Natural killer cell (primary cell): ENCODE measurements at places on chromosomes 3 and 15.
A peak's percentile ranks its signal among the peaks of the same experiment; 100 is the strongest.

DNA sequence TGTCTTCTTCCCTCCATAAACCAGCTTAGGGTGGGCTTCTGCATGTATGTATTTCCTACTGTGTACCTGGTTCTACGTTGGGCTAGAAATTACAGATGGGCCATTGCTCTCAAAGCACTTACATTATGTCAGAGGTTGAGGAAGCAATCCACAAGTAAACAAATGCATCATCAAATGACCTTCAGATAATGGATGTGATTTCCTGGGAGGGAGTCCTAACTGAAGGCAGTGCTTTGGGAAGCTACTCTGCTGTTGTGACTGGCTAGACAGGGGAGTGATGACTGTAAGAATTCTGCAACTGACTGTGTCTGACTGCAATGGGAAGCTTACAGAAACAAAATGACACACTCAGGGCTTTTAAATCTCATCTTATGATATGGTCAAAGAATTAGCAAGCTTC, 71.0 kb upstream of the PRR23E start:
- H3K27ac ChIP-seq = no peak overlapping the region
- H3K4me3 ChIP-seq = no peak overlapping the region
- no peaks in the 10 kb centered on the region for H3K27me3 ChIP-seq
- no peaks in the 10 kb centered on the region for H3K36me3 ChIP-seq
- DNase-seq = no peak

GRCh38 chr3:143266927-143267326, 147.4 kb downstream of the CHST2 start:
- H3K36me3 ChIP-seq = no peaks in the 10 kb centered on the region
- H3K27me3 ChIP-seq = no peaks in the 10 kb centered on the region
- H3K4me1 ChIP-seq = peaks cover 24% of the 10 kb centered on the region
- no peak overlapping the region for H3K27ac ChIP-seq
- no peak overlapping the region for H3K4me3 ChIP-seq

- H3K4me1 ChIP-seq = no peaks in the 10 kb centered on the region
- no peak overlapping the region for H3K27ac ChIP-seq
- peaks cover 4% of the 10 kb centered on the region for H3K36me3 ChIP-seq
- no peak overlapping the region for H3K4me3 ChIP-seq
- H3K27me3 ChIP-seq = no peaks in the 10 kb centered on the region
- DNase-seq = no peak
Observed at GRCh38 chr3:128278130-128278529, 124.8 kb downstream of the EEFSEC start.

DNA sequence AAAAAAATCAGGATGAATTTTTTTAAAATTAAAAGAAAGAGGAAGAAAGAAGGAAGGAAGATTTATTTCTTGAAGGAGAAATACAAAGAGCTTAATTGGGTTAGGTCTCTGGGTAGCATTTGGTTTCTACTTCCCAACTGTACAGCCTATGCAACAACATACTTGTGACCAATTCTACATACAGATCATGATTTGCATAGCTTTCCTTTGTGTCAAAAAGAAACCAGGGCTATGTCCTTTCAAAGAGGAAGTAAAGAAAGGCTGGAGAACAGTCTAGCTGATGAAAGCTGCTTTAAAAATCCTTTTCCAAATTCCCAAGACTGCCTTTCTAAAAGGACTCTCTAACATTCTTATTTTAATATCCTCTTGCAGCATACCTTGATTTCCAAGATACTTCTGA, 6.1 kb upstream of the HGD start:
- H3K27ac ChIP-seq = no peak overlapping the region
- H3K27me3 ChIP-seq = no peaks in the 10 kb centered on the region
- no peaks in the 10 kb centered on the region for H3K4me1 ChIP-seq
- H3K4me3 ChIP-seq = no peak overlapping the region
- H3K36me3 ChIP-seq = peaks cover 5% of the 10 kb centered on the region

DNA sequence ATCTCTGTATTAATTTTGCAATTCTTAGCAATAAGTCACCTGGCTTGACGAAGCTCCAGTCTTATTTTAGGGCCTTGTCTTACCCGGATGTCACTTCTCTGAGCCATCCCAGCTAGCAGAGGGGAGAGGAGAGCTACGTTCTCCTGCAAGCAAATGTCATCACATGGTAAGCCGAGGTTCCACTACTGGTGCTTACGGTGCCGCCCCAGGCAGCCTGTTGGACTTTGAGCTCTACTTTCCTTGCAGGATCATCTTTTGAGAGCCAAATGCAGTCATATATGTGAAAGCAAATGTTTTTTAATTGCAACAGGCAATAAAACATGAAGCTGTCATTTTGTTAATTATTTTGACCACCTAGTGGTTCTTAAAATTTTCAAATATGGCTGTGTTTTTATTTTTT, 140.9 kb downstream of the FAM43A start:
- no peaks in the 10 kb centered on the region for H3K4me1 ChIP-seq
- DNase-seq = no peak
- no peaks in the 10 kb centered on the region for H3K27me3 ChIP-seq

- H3K4me1 ChIP-seq = no peaks in the 10 kb centered on the region
- no peaks in the 10 kb centered on the region for H3K27me3 ChIP-seq
- peaks cover 64% of the 10 kb centered on the region for H3K36me3 ChIP-seq
- no peak for DNase-seq
Observed at GRCh38 chr3:128624526-128625138, 26.0 kb downstream of the RPN1 start.

GRCh38 chr15:91132079-91132478, 32.0 kb downstream of the SV2B start:
- H3K27ac ChIP-seq = no peak overlapping the region
- H3K4me1 ChIP-seq = no peaks in the 10 kb centered on the region
- DNase-seq = no peak

- no peak overlapping the region for H3K4me3 ChIP-seq
- no peaks in the 10 kb centered on the region for H3K27me3 ChIP-seq
- no peaks in the 10 kb centered on the region for H3K4me1 ChIP-seq
- peaks cover 53% of the 10 kb centered on the region for H3K36me3 ChIP-seq
- H3K27ac ChIP-seq = no peak overlapping the region
Observed at GRCh38 chr15:67193223-67193990, 61.1 kb downstream of the AAGAB start.

GRCh38 chr3:55090746-55091145, 162.9 kb upstream of the LRTM1 start:
- H3K27me3 ChIP-seq = no peaks in the 10 kb centered on the region
- H3K27ac ChIP-seq = no peak overlapping the region
- no peak overlapping the region for H3K4me3 ChIP-seq
- DNase-seq = no peak

DNA sequence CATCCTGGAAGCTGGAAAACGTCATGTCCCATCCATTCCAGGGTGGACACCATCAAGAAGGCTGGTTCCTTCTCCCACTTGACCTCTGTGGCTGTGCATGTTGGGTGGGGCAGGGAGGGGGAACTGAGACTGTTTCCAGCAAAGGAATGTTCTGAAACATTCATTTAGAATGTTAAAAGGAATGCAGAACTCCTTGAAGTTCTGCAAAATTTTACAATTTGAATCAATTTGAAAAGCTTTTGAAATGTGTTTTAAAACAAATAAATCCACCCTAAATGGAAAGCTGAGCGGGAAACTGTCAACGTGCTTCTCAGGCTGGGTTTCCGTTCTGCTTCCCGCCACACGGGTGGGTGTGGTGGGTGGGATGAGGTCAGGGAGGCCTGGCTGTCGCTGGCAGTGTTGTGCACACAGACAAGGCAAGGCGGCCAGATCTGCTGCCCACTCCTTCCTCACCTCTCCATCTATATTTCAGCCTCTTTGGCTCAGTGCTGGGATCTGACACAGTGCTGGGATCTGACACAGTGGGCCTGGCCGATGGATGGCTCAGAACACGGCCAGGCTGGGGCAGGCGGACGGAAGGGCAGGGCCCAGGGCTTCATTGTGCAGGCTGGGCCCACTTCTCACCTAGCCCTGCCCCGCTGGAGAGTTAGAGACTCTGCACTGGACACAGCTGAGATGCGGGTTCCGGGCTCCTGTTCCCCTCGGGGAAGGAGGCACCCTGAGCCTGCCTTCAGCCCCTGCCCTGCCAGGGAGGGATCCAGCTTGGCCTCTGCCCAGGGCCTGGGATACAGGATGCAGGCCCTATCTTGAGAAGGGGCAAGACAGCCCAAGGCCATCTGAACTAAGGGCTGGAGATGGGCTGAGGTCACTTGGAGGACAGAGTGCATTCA, 110.4 kb downstream of the TMEM266 start:
- no peaks in the 10 kb centered on the region for H3K27me3 ChIP-seq
- no peak overlapping the region for H3K27ac ChIP-seq
- no peak overlapping the region for H3K4me3 ChIP-seq

DNA sequence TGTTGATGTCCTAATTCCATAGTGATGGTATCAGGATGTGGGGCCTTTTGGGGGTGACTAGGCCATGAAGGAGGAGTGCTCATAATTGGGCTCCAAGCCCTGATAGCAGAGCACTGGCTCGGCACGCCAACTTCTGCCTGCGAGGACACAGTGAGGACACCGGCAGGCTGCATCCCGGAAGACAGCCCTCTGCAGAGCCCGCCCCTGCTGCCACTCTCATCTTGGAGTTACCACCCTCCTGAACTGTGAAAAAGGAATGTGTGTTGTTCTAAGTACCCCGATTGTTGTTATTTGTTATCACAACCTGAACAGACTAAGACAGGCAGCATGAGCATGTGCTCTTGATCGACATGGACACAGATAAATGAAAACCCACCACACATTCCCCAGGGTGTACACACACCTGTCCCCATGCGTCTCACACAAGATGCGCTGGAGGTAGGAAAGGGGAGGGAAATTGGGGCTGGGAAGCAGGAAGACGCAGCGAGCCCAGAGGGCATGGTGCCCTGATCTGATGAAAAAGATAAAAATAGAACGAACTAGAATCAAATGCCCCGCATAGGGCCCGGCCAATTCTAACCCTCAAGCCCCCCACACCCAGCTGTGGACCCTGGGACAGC, 40.1 kb downstream of the RPN1 start:
- peaks cover 12% of the 10 kb centered on the region for H3K4me1 ChIP-seq
- H3K36me3 ChIP-seq = no peaks in the 10 kb centered on the region
- DNase-seq = no peak

DNA sequence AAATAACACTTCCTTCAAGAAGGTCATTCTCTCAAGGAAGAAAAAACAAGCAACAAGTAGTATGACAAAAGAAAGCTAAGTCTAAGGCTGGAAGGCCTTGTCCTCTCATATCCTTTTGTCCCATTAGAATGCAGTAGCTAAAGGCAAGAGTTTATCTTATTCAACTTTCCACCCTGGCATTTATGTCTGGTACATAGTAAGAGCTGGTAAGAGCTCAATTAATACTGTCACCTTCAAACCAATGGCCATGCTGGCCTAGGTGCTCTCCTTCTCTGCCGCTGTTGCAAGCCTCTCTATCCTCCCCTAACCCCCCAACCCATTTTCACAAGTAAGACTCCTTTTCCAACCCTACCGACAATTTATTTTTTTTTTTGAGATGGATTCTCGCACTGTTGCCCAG, 81.9 kb downstream of the LRRFIP2 start:
- no peak overlapping the region for H3K4me3 ChIP-seq
- H3K27me3 ChIP-seq = no peaks in the 10 kb centered on the region
- no peaks in the 10 kb centered on the region for H3K4me1 ChIP-seq
- H3K27ac ChIP-seq = no peak overlapping the region

- no peak for DNase-seq
- H3K27ac ChIP-seq = no peak overlapping the region
- H3K36me3 ChIP-seq = peaks cover 45% of the 10 kb centered on the region
- H3K27me3 ChIP-seq = no peaks in the 10 kb centered on the region
- no peaks in the 10 kb centered on the region for H3K4me1 ChIP-seq
Observed at GRCh38 chr3:155917781-155918180, 47.3 kb downstream of the GMPS start.

- no peak for DNase-seq
- H3K4me3 ChIP-seq = no peak overlapping the region
- H3K27me3 ChIP-seq = no peaks in the 10 kb centered on the region
- peak overlapping the region; percentile 11 for H3K27ac ChIP-seq
Observed at GRCh38 chr3:46360907-46361306, 7.0 kb downstream of the CCR2 start.

DNA sequence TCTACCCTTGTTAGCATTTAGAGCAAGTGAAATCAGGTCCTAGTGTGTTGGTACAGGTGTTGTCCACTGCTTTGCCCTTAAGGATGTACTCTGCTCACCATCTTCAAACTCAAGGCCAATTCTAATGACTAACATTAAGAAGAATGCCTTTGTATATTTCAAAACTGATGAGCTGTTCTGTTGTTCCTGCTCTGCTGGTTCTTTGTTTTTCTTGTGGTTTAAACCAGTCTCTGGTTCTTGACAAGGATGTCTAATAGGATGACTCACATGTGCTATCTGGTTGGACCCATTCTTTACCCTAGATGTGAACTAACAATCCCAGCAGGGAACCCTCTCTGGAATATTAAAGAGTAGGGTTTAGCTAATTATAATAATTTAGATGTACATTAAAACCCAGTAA, 17.3 kb downstream of the ABHD5 start:
- no peaks in the 10 kb centered on the region for H3K4me1 ChIP-seq
- DNase-seq = no peak
- H3K27me3 ChIP-seq = no peaks in the 10 kb centered on the region
- peaks cover 16% of the 10 kb centered on the region for H3K36me3 ChIP-seq

GRCh38 chr3:43539321-43539720, 82.5 kb downstream of the ANO10 start:
- H3K4me3 ChIP-seq = no peak overlapping the region
- H3K4me1 ChIP-seq = no peaks in the 10 kb centered on the region
- no peaks in the 10 kb centered on the region for H3K36me3 ChIP-seq
- no peaks in the 10 kb centered on the region for H3K27me3 ChIP-seq
- DNase-seq = no peak

- H3K4me1 ChIP-seq = no peaks in the 10 kb centered on the region
- H3K27ac ChIP-seq = no peak overlapping the region
- peaks cover 78% of the 10 kb centered on the region for H3K36me3 ChIP-seq
- H3K27me3 ChIP-seq = no peaks in the 10 kb centered on the region
- no peak for DNase-seq
Observed at GRCh38 chr3:133812872-133813271, 7.3 kb downstream of the SRPRB start.

- no peaks in the 10 kb centered on the region for H3K4me1 ChIP-seq
- DNase-seq = no peak
- no peaks in the 10 kb centered on the region for H3K27me3 ChIP-seq
- H3K4me3 ChIP-seq = no peak overlapping the region
- H3K27ac ChIP-seq = no peak overlapping the region
- no peaks in the 10 kb centered on the region for H3K36me3 ChIP-seq
Observed at GRCh38 chr3:156413293-156413892, 141.5 kb downstream of the SSR3 start.

- H3K36me3 ChIP-seq = no peaks in the 10 kb centered on the region
- no peak for DNase-seq
- H3K4me3 ChIP-seq = no peak overlapping the region
- H3K4me1 ChIP-seq = no peaks in the 10 kb centered on the region
- no peak overlapping the region for H3K27ac ChIP-seq
Observed at GRCh38 chr3:79976466-79976865, 208.7 kb upstream of the ROBO1 start.

DNA sequence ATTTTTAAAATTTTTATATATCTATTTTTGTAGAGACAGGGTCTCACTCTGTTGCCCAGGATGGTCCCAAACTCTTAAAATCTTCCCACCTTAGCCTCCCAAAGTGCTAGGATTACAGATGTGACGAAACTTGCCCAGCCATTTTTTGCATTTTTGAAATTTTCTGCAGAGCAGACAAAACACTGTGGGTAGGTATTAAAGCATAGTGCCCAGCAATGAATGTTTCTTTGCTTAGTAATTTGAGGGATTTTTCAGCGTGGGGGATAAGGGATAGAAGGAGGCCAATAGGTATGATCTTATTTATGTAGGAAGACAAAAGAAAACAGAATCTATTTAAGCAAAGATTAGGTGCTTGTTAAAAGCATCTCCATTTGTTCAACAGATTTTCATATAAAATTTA, 446.8 kb upstream of the DPH6 start:
- H3K4me3 ChIP-seq = no peak overlapping the region
- no peaks in the 10 kb centered on the region for H3K27me3 ChIP-seq
- DNase-seq = no peak
- no peaks in the 10 kb centered on the region for H3K4me1 ChIP-seq
- H3K27ac ChIP-seq = no peak overlapping the region
- H3K36me3 ChIP-seq = no peaks in the 10 kb centered on the region
